ENCODE measurements at places on chromosomes 1 and 21. TPM values are rescaled to one million over a fixed set of nuclear protein-coding genes. Genes with fewer than 3 reads are reported as not detected.

KRTAP19-3 gene
- not detected for total RNA-seq

SYTL1 gene
- 2.5 TPM for total RNA-seq

TBX19 gene
- 1.3 TPM for total RNA-seq

PBX1 gene
- total RNA-seq, result 91.7 TPM

LCE1E gene
- not detected for total RNA-seq

GRCh38 chr1:3735027-3735681, 17.1 kb upstream of the CCDC27 start:
- no peak for ATAC-seq

DNA sequence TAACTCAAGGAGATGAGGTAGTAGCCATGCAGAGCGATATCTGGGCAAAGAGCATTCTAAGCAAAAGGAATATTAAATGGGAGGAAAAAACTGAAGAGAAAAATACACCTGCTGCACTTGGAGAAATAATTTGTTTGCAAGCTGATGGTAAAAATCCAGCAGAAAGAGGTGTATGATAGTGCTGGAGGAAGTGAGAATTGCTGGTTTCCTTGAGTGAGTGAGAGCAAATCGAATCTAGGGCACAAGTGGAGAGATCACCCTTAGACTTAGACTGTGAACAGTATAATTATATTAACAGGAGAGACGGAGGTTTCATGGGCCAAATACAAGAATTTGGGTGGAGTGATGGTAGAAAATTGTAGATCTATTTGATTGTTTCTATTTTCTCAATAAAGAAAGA, 2.7 kb upstream of the CR1 start:
- no peak for ATAC-seq

- ATAC-seq, result no peak
These were observed 516.6 kb upstream of the RGS18 start for GRCh38 chr1:191641420-191642260.

DNA sequence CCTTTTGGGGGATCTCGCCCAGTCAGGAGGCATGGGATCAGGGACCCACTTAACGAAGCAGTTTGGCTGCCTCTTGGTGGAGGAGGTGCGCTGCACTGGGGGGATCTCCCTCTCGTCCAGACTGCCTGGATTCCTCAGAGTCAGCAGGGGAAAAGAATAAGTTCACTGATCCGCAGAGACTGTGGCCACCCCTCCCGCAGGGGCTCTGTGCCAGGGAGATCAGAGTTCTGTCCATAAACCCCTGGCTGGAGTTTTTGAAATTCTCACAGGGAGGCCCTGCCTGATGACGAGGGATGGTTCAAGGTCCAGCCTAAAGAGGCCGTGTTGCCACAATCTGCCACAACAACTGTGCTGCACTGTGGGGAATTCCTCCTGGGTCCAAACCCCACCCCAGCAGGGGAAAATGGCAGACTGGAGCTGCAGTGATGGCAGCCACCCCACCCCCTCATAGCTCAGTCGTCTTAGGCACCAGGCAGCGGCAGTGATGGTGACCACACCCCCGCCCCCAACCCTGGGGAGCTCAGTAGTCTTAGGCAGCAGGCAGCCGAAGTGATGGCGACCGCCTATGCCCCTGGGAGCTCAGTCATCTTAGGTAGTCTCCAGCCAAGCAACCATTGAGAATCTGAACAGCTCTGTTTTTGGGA, 273.8 kb upstream of the USP25 start:
- no peak for ATAC-seq

DNA sequence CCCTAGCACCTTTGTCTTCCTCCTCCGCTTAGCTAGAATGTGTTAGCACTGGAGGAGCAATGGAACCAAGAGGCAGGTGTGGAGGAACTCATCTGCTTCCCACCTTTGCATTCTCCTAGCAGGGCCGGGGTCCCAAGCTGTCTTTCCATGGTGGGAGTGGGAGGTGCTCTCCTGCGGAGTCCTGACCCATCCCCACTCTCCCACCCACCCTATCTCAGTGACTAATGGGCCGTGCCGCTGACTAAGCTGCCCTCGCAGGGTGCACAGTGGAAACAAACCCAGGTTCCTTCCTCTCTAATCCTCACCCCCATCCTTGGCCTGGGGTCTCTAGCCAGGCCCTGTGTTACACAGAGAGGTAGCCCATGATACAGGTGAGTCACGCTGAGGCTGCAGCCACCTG, 177.5 kb downstream of the HIVEP3 start:
- ATAC-seq, result no peak

- no peak for ATAC-seq
These were observed 246.6 kb downstream of the KAZN start for GRCh38 chr1:14844923-14845617.

All from motor neuron (in vitro differentiated cells).